ENCODE measurements at places on chromosomes 12 and 14.

- DNase-seq, result no peak
Measured at GRCh38 chr12:52828156-52828555, 6.0 kb downstream of the KRT79 start.

DNA sequence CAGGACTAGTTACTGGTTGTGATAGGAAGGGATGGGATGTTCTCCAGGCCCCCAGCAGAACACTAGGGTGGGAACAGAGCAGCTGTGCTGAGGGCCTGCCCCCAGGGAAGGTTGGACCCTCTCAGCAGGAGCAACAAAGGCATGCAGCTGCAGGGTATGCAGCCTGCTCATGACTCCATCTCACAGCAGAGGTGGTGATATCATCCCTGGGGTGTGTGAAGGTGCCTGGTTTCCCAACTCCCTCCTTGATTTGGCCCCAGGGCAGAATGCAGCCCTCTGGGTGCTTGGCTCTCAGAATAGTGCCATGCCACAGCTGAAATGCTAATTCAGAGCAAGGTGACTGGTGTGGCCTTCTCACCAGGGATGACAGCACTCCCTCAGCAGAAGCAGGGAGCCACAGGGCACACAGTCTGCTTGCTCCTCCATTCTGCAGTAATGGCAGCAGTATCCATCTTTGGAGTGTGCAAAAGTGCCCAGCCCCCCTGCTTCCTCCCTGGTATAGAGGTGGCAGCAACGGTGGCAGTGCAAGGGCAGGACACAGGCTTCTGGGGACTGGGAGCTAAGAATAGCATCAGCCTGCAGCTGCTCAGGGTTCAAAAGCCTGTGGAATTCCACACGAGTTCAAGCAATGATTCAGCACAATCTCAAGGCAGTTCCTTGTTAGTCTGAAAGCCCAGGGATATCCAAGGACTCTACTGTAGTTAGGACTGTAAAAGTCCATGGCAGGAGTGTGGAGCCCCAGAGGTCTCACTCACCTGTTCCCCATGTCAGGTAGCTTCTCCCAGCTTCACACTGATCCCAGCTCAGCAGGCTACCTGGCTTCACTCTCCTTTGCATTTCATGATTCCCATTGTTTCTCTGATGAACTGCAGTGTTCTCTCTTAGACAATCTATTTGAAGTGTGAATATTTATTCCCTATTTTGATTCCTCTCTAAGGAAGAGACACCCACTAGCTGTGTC is 298.1 kb upstream of the FOXG1 start:
- DNase-seq, result peak; percentile 77

DNA sequence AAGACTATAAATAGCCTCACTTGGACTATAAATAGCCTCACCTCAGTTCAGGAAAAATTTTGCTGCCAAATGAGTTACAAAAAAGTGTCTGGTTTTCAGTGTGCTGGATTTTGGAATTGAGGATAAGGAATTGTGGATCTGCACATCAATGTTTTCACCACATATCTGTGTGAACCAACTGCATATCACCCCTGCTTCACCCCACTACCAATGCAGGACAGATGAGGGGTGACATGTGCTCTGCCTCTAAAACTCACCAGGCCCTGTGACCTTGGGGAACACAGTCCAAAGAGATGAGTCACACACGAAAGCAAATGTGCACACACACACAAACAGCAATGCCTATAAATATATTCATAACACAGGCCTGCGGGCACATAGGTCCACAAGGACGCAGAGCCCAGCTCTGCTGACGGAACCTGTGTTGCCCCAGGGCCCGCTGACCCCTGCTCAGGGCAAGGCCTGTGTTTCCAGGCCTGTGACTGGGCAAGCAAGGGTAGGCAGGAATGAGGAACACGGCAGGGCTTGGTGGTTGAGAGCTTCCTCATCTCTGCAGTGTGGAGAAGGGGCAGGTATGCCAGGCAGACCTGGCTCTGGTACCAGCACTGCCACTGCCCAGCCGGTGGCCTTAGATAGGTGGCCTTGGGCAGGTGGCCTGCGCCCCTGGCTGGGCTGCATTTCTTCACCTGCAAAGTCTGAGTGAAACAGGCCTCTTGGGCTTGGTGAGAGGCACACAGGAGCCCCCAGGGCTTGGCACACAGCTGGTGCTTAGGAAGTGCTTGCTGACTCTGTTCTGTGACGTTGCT is 82.4 kb downstream of the ARL6IP4 start:
- no peak for DNase-seq

GRCh38 chr14:89618330-89618708 is 201.3 kb upstream of the FOXN3 start:
- DNase-seq, result no peak

GRCh38 chr12:12734561-12735071 is 17.4 kb downstream of the CDKN1B start:
- no peak for DNase-seq

GRCh38 chr12:117151403-117152031 is 38.8 kb downstream of the FBXO21 start:
- DNase-seq, result no peak

- DNase-seq, result no peak
Measured at GRCh38 chr14:99656171-99656570, 11.2 kb downstream of the HHIPL1 start.

- DNase-seq, result no peak
Measured at GRCh38 chr12:95282266-95282665, 64.7 kb downstream of the VEZT start.

- DNase-seq, result no peak
Measured at GRCh38 chr14:67705211-67705610, 3.5 kb downstream of the RDH12 start.

DNA sequence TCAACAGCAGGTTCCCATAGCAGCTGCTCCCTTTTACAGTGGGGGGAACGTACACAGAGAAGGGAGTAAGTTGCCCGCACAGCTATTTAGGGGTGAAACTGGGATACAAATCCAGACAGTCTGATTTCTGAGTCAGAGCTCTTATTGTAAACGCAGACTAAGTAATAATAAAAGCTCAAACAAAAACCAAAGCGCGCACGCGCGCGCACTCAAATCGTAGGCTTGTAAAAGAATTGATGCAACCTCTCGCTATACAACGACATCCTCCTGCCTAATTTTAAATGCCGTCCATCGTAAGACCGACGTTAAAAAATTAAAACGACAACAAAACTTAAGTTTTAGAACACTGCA is 747 bp upstream of the DACT1 start:
- no peak for DNase-seq

- no peak for DNase-seq
Measured at GRCh38 chr12:13539051-13539450, 342.5 kb downstream of the EMP1 start.

DNA sequence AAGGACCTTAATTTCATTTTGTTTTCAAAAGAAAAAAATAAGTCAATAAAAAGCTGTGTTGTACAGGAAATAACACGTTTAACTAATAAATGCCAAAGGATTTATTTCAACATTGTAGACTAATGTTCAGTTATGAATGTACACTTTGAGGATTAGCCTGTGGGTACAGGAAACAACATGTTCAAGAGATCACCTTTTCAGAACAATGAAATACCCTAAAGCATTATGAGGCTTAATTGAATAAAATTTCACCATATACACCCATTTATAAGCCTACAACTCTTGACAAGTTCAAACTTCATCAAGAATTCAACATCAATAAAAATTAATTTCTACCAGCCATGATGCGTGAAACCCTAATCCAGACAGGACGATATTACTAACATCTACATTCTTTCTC is 56.6 kb upstream of the SLC6A15 start:
- DNase-seq, result no peak

- no peak for DNase-seq
Measured at GRCh38 chr12:92088805-92089204, 56.8 kb downstream of the BTG1 start.

DNA sequence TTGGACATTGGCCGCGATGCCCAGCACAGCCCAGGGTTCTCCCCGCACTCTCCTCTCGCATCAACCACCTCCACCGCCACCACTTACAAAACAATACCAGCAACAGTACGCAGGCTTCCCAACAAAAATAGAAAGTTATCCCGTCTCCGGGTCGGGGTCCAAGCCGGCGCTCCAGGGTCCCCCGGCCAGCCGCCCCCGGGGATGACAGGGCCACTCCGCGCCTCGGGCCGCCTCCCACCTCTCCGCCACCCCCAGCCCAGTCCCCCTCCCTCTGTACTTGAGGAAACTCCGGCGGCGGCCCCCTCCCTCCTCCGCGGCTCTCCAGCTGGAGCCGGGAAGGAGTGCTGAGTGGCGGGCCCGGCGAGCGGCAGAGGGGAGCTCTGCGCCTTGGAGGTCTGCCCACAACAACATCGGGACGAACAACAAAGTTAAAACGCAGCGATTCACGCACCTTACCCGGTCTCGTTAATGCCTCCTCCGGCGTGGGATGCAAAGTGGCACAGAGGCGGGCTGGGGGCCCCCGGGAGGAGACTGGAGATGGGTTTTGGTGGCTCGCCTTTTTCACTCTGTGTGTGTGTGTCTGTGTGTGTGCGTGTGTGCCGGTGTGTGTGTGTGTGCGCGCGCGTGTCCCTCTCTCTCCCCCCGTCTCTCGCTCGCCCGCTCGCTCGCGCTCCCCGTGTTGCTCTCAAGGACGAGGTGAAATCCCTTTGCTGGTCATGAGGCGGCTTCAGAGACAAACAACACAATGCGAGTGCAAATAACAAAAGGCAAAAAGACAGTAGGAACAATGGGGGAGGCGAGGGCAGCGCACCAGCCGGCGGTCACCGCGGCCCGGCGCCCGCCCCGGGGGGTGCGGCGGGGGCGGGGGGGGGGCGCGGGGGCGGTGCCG is 386.8 kb downstream of the BCAT1 start:
- DNase-seq, result no peak

- DNase-seq, result peak; percentile 87
Measured at GRCh38 chr14:88551094-88551870, 3.5 kb downstream of the PTPN21 start.

DNA sequence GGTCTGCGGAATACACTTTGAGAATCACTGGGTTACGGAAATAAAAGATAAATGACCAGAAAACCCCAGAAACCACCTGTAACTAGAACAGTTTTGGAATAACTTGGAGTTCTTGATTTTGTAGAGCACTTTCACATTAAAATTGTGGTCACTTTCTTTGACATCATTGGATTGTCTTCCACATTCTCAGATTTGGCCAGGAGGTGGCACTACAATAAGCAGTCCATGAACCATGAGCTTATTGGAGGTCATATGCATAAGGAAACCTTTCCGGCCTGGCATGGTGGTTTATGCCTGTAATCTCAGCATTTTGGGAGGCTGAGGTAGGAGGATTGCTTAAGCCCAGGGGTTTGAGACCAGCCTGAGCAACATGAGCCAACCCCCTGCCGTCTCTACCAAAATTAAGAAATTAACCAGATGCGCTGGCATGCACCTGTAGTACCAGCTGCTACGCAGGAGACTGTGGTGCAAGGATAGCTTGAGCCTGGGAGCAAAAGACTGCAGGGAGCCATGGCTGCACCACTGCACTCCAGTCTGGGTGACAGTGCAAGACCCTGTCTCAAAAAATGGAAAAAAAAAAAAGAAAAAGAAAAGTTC is 107.7 kb upstream of the CAND1 start:
- peak; percentile 34 for DNase-seq

- no peak for DNase-seq
Measured at GRCh38 chr14:70133461-70133860, 55.3 kb downstream of the SLC8A3 start.

GRCh38 chr14:28608851-28609828 is 157.4 kb upstream of the FOXG1 start:
- DNase-seq, result peak; percentile 79

DNA sequence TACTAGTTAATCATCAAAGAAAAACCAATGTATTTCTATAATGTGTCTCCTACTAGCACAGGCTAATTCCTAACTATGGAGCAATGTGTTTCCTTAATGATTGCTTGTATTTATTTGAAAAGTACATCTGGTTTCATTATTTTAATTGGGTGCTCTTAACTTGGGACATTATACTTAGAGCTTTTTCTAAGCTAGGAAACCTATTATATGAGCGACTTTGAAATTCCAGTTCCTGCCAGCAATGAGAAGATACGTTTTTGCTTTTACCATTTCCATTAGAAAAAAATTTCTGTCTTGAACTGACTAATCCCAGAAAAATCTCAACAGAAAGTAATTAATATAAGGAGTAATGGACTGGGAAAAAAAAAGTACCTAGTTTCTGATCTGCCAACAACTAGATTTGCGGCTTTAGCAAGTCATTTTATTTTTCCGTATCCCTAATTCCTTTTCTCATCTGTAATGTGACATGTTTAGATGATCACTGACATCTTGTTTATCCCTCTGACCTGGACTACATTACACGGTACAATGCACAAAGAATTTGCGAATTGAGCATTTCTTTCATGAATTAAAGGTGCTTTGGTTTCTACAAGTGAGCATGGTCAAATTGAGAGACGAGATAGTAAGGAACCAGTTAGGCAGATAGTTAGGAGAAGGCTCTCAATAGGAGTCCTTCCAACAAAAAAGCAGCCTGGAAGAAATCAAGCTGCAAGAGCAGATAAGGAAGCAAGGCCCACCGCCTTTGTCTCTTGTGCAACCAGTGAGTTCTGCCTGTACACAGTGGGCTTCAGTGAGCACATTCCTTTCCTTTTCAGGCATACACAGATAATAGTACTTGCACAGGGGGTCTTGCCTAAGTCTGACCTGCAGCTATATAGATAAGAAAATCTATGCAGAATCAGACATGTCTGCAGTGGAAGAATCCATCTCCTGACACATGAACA is 1765.0 kb upstream of the FLRT2 start:
- DNase-seq, result no peak

GRCh38 chr14:22993517-22993916 is 11.2 kb upstream of the AJUBA start:
- no peak for DNase-seq

GRCh38 chr12:61414470-61414869 is 845.7 kb upstream of the USP15 start:
- DNase-seq, result no peak

- DNase-seq, result no peak
Measured at GRCh38 chr12:100197486-100197885, 3.1 kb upstream of the ACTR6 start.

GRCh38 chr14:50984036-50984710 is 39.9 kb upstream of the PYGL start:
- no peak for DNase-seq

- DNase-seq, result no peak
Measured at GRCh38 chr14:78316786-78317185, 146.6 kb downstream of the NRXN3 start.

- no peak for DNase-seq
Measured at GRCh38 chr14:75443203-75443969, 15.6 kb downstream of the JDP2 start.

GRCh38 chr12:79406993-79407392 is 283.8 kb downstream of the PAWR start:
- DNase-seq, result no peak

DNA sequence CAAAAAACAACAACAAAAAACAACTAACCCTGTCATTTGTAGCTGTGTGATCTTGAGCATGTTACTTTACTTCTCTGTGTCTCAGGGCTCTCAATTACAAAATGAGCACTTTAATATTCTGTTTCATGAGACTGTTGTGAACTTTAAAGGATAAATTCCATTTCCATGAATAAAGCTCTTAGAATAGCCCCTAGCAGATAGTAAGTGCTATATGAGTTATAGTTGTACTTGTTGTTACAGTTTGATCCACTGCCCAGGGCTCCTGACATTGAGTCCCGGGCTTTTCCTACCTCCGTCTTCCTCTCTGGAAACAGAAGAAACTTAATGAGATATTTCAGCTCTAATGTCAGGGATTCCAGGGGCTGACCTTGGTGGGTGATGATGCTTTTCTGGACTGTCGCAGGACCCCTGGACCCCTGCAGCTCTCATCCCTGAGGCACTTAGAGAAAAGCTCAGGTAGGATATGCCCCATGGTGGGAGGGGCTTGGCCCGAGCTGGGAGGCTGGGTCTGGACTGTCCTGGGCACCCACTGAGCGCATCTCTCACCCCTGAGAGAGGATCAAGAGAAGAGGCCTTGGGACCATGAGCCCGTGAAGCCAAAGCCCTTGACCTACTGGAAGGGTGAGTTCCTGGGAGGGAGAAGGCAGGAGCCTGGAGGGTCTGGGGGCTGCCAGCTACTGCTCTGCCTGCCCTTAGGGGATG is 5.1 kb downstream of the P3H3 start:
- DNase-seq, result no peak
